Keratinocyte (primary cell): ENCODE measurements at places on chromosomes 5 and 9. TPM values are rescaled to one million over a fixed set of nuclear protein-coding genes. Genes with fewer than 3 reads are reported as not detected.

DNA sequence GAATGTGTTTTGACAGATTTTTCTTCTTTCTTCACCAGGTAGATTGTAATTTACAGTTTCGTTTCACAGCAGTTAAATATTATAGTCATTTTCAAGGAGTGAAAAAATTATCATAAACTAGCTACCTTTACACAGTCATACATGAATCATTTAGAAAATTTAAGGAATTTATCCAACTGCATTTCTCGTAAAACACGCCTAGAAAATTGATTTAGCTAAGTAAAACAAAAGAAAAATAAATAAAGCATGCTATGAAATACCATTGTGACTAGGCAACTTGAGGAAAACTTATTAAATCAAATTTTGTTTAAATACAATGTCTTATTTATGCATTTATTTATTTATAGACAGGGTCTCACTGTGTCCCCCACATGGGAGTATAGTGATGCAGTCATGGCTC is 109.9 kb upstream of the EMB start:
- no peak for DNase-seq

DNA sequence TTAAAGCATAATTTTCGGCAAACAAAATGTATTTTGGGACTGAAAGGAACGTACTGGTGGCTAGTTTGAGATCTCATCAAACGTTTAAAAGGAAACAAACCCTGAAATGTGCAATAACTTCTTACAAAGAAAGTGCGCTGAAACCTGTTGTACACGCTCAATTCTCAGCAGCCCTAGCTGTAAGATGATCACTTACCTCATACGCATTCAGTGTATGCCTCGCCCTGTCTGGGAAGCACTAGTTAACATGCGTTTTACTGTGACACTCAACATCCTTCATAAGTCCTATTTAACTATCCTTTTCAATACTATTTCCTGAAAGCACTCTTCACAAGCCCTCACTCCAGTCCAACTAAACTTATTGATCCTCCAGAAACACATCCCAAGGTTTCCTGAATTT is 485.0 kb upstream of the EDIL3 start:
- no peak for DNase-seq

DNA sequence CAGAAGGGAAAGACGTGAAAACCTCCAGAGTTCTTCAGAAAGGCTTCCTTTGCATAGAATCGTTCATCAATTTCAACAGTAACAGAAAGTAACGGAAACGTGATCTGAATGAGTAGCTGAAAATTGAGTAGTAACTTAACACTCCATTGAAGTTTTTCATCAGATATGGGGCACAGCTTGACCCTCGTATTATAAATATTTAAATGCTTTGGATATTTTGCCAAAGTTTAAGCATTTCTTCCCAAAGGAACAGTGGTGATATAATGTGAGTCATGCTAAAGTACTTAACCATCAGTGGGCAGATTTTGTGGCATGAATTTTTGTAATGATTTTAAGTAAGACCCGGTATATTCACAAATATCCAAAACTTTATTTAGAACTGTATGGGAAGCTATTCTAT is 67.4 kb upstream of the ADAMTS19 start:
- no peak for DNase-seq

Gene SPINK4
- 0.85 TPM in 1 of 3 replicates, not detected in the others for polyA plus RNA-seq

Gene SLC34A3
- polyA plus RNA-seq: 0.03 TPM in 1 of 3 replicates, not detected in the others

Gene SOX30
- 0.03 to 0.06 TPM (median 0.05 TPM) in 3 replicates for polyA plus RNA-seq
